H1 (cell line): ENCODE measurements at places on chromosomes 2 and 18. TPM values are rescaled to one million over a fixed set of nuclear protein-coding genes. Genes with fewer than 3 reads are reported as not detected.

DNA sequence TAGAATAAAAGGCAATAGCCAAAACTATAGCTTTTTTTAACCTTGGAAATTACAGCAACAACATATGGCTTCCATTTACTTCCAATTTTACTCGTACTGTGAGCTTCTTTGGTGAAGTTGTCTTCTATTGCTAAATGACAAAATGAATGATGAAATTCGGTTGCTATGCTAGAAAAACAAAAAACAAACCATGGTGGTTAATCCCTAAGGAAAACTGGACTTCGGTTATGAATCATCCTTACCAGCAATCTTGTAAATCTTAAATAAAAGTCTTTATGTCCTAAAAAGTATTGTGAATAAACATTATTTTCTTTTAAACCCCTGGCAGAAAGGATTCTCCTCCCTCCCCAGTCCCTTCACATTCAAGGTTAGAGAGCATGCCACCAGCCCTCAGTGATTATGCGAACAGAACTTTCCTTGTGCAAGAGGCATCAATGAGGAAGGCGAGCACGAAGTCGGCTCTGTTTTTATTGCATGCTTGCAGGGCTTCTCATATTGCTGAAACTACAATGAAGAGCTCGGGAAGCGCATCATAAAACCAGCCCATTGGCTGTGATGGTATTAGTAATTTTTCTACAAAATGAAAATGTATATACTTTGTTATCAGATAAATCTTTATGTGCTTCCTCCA lies 62.9 kb downstream of the ZNF521 start:
- H3K4me3 ChIP-seq, result no peak overlapping the region
- DNase-seq, result no peak
- no peaks in the 10 kb centered on the region for H3K27me3 ChIP-seq

GRCh38 chr2:214611015-214611414 lies 198.5 kb downstream of the BARD1 start:
- H3K27ac ChIP-seq, result no peak overlapping the region
- no peaks in the 10 kb centered on the region for H3K27me3 ChIP-seq
- H3K4me1 ChIP-seq, result no peaks in the 10 kb centered on the region
- no peak overlapping the region for H3K4me3 ChIP-seq
- DNase-seq, result no peak
- no peaks in the 10 kb centered on the region for H3K36me3 ChIP-seq

DNA sequence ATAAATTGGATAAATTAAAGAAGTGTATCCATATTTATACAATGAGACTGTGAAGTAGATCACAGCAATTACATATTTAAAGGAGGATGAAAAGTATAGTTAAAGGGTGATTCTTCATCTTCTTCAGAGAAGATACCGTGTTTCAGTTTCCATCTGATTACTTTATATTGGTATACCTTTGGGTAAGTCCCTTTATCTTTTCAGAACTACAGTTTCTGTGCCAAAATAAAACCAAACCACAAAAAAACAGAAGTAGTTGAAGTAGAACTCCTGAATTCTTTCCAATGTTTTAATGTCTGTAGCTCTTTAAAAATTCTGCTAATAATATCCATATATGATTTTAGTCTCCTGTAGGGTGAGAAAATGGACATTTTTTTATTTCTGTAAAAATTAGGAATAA lies 231.2 kb upstream of the LINC00305 start:
- no peaks in the 10 kb centered on the region for H3K4me1 ChIP-seq
- no peak for DNase-seq
- H3K27me3 ChIP-seq, result no peaks in the 10 kb centered on the region
- H3K36me3 ChIP-seq, result no peaks in the 10 kb centered on the region
- H3K4me3 ChIP-seq, result no peak overlapping the region

- H3K36me3 ChIP-seq, result no peaks in the 10 kb centered on the region
- no peak overlapping the region for H3K4me3 ChIP-seq
These were observed 26.1 kb upstream of the SEMA4C start for GRCh38 chr2:96895746-96896651.

DNA sequence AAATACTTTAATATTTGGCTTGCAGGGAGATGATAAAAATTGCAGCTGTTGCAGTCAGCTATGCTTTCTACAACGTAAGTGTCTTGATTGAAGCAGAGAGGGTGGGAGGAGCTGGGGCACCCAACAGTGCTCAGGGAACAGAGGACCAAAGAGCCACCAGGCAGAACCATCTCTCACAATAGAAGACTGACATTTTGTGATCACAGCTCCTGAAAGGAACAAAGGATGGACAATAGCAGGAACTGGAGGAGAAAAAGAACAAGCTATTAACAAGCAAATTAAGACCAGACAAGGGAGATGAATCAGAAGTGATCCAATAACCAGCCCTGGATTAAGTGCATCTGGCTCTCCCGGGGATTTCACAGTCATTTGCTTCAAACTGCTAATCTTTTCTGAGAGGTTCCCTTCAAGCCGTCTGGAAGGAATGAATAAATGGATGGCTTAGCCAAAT lies 65.7 kb upstream of the SMAD2 start:
- H3K36me3 ChIP-seq, result no peaks in the 10 kb centered on the region
- no peaks in the 10 kb centered on the region for H3K27me3 ChIP-seq
- H3K27ac ChIP-seq, result no peak overlapping the region
- H3K4me1 ChIP-seq, result no peaks in the 10 kb centered on the region
- no peak for DNase-seq

DNA sequence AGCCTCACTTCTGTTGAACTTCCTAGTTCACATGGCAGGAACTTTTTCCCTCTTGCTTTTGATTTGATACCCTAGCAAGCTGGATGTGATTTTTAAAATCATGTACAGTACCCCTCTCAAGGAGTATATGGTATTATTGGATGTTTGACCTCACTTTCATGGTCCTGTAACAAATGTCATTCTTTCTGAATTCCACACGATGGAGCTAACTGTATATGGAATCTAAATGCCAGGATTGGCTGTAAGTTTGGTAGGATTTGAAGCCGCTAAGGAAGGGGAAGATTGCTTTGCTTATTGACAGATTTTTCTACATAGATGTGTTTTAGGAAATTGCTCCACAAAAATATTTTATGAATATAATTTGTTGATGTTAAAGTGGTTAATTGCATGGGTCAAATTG lies 18.3 kb downstream of the MAIP1 start:
- H3K27ac ChIP-seq, result no peak overlapping the region
- H3K36me3 ChIP-seq, result no peaks in the 10 kb centered on the region
- H3K4me3 ChIP-seq, result no peak overlapping the region
- H3K27me3 ChIP-seq, result no peaks in the 10 kb centered on the region
- DNase-seq, result no peak

GRCh38 chr2:74066491-74067203 lies 81.1 kb downstream of the BOLA3 start:
- DNase-seq, result no peak
- no peak overlapping the region for H3K4me3 ChIP-seq
- no peaks in the 10 kb centered on the region for H3K36me3 ChIP-seq
- no peak overlapping the region for H3K27ac ChIP-seq
- H3K4me1 ChIP-seq, result no peaks in the 10 kb centered on the region

The FAM110C gene
- 3.4 and 4.8 TPM in 2 replicates for polyA plus RNA-seq

DNA sequence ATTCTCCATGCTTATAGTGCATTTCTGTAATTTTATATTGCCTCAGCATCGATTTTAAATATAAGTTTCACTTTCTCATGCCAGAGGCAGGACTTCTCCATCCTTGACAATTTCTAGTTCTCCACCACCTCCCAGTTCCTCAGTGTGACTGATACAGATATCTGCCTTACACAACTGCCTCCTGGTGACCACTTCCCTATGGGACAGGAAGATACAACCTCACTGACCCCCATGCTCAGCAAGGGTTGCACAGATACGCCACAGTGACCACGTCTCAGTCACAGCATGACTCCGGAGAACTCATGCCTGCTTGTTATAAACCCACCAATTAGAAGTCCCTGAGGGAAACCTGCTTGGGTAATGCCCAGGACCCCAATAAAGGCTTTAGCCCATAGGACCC lies 284.0 kb upstream of the MC4R start:
- H3K27me3 ChIP-seq, result no peaks in the 10 kb centered on the region
- no peak overlapping the region for H3K4me3 ChIP-seq
- no peak overlapping the region for H3K27ac ChIP-seq
- no peak for DNase-seq

The FSHR gene
- polyA plus RNA-seq, result 0.06 TPM in 1 of 2 replicates, not detected in the other

The KCNG2 gene
- 0.71 and 0.74 TPM in 2 replicates for polyA plus RNA-seq

- H3K36me3 ChIP-seq, result no peaks in the 10 kb centered on the region
- H3K4me3 ChIP-seq, result no peak overlapping the region
- H3K27me3 ChIP-seq, result no peaks in the 10 kb centered on the region
- no peaks in the 10 kb centered on the region; the same call in 1 of the 2 replicates for H3K4me1 ChIP-seq
- DNase-seq, result no peak
- no peak overlapping the region for H3K27ac ChIP-seq
These were observed 7.1 kb upstream of the IL1R2 start for GRCh38 chr2:101984656-101985055.

The NPAS2 gene
- 1.9 TPM in 2 replicates for polyA plus RNA-seq

The UBR3 gene
- 2.3 and 3.7 TPM in 2 replicates for polyA plus RNA-seq

- no peak overlapping the region for H3K27ac ChIP-seq
- no peaks in the 10 kb centered on the region for H3K36me3 ChIP-seq
- H3K4me1 ChIP-seq, result peaks cover 5% of the 10 kb centered on the region
These were observed 54.5 kb downstream of the HS1BP3 start for GRCh38 chr2:20596193-20596972.

- H3K27me3 ChIP-seq, result no peaks in the 10 kb centered on the region
- no peak for DNase-seq
These were observed 17.7 kb downstream of the RPIA start for GRCh38 chr2:88709181-88709631.

The RAD51AP2 gene
- 0.02 and 0.03 TPM in 2 replicates for polyA plus RNA-seq

DNA sequence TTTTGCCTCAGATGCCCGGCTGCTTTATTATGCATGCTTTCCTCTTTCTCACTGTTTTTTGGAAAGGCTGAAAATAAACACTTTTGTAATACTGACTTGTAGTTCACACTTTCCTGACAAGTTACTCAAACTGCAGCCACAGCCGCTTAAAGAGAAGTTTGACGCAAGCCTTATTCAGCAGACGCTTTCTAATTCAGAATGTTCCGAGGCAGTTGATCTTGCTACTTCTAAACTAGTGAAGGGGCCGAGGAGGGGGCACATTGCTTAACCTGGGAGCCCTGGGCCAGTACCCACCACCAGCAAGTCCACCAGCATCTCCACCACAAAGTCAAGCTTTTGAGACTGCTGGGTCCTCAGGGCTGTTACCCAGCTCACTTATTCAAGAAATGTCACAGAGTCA lies 71.8 kb upstream of the SPRED2 start:
- H3K4me3 ChIP-seq, result no peak overlapping the region
- H3K27ac ChIP-seq, result no peak overlapping the region
- no peaks in the 10 kb centered on the region for H3K27me3 ChIP-seq
- no peak for DNase-seq
- no peaks in the 10 kb centered on the region for H3K36me3 ChIP-seq

The MPP4 gene
- polyA plus RNA-seq, result not detected in 2 replicates

GRCh38 chr18:37508207-37508606 lies 57.4 kb downstream of the CELF4 start:
- H3K4me1 ChIP-seq, result no peaks in the 10 kb centered on the region
- no peak overlapping the region for H3K27ac ChIP-seq
- no peaks in the 10 kb centered on the region for H3K27me3 ChIP-seq
- no peaks in the 10 kb centered on the region for H3K36me3 ChIP-seq
- no peak overlapping the region for H3K4me3 ChIP-seq
- no peak for DNase-seq

The IGFBP2 gene
- 782 and 980 TPM in 2 replicates for polyA plus RNA-seq

DNA sequence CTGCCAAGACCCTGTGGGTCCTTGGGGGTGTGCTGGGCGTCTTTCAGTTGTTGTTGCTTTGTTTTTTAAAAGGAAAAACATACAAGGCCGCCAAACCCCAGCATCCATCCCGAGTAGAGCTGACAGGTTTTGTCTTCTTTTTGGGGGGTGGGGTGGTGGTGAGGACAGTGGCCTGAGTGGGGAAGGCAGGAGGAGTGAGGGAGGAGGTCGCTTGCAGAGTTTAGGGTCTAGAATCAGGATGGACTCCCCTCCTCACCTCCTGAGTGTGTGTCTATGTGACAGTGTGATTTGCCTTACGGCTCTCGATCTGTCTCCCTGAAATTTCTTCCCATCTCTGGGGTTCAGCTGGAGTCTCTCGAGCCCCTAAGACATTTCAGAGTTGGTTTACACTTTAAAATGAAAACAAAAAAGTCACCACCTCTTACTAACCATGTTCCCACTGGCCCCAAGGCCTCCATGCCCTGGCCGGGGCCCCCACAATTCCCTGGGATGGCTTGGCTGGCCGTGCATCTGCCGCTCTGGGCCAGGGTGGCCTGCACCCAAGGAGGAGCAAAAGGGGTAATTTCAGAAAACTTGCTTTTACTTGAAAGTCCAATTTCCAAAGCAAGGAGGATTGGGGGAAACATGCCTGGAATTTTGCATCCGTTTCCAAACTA lies 5.0 kb downstream of the SIX3 start:
- H3K27me3 ChIP-seq, result peaks cover 99% of the 10 kb centered on the region
- H3K27ac ChIP-seq, result no peak overlapping the region

- H3K4me3 ChIP-seq, result no peak overlapping the region
- DNase-seq, result no peak
- H3K4me1 ChIP-seq, result no peaks in the 10 kb centered on the region; the same call in 1 of the 2 replicates
- no peaks in the 10 kb centered on the region for H3K36me3 ChIP-seq
- no peaks in the 10 kb centered on the region for H3K27me3 ChIP-seq
These were observed 43.1 kb downstream of the TMEM185B start for GRCh38 chr2:120180066-120180465.

- H3K27ac ChIP-seq, result no peak overlapping the region
- DNase-seq, result no peak
These were observed 461.1 kb upstream of the UBE2E3 start for GRCh38 chr2:180519276-180519675.

DNA sequence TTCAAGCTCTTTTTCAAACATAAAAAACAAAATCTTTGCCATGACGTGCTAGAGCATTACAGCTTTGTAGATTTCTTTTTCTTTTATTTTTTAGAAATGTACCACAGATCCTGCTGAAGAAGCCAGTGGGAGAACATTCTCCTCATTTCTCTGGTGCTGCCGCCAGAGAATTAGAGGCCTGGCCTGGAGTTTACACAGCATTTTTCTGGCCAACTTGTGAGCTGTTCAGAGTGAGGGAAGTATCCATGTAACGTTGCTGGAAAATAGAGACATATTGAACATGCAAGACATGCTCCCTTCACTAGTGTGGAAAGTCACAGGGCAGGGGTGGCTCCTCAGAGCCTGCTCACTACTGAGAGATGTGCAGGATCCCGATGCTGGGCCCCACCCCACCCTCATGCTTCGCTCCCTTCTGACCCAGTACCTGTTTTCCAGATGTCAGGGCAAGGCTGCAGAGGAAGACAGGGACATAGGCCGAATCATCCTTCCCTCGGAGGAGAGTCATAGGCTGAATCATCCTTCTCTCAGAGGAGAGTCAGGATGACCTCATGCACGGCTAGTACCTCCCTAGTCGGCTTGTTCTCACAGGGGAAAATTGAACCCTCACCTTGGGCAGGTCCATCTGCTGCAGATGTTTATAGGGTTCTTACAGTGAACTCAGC lies 298.5 kb downstream of the INSIG2 start:
- no peaks in the 10 kb centered on the region for H3K27me3 ChIP-seq
- no peaks in the 10 kb centered on the region for H3K4me1 ChIP-seq
- no peak overlapping the region for H3K27ac ChIP-seq
- DNase-seq, result no peak
- no peak overlapping the region for H3K4me3 ChIP-seq
- no peaks in the 10 kb centered on the region for H3K36me3 ChIP-seq

- H3K27ac ChIP-seq, result no peak overlapping the region
- no peaks in the 10 kb centered on the region for H3K36me3 ChIP-seq
- DNase-seq, result no peak
- H3K4me3 ChIP-seq, result no peak overlapping the region
These were observed 17.7 kb downstream of the KLF7 start for GRCh38 chr2:207148020-207148419.

The SKOR2 gene
- 0.05 TPM in 2 replicates for polyA plus RNA-seq

The CKAP2L gene
- 1.6 and 2.5 TPM in 2 replicates for polyA plus RNA-seq

GRCh38 chr2:151849413-151850010 lies 21.3 kb upstream of the ARL5A start:
- DNase-seq, result no peak
- no peaks in the 10 kb centered on the region for H3K4me1 ChIP-seq
- no peak overlapping the region for H3K27ac ChIP-seq
